Iris pigment epithelial cell (primary cell): ENCODE measurements at places on chromosomes 5 and 9.

GRCh38 chr5:83321483-83322055 lies 150.0 kb upstream of the VCAN start:
- peak; percentile 55 for DNase-seq

DNA sequence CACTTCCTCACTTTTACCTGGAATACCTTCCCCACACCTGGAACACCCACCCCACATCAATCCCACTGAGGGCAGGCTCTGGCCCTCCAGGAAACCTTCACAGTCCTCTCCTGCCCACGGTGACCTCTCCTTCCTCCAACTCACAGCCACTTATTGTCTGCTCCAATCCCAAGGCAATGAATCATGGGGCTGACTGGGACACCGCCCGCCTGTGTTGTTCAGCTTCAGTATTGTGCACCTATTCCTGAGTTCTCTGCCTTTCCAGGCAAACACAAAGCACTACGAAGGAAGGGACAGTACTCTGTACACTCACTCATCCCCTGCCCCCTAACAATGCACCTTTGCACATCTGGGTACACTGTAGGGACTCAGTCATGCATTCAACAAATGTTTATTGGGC lies 7.3 kb downstream of the PCDH1 start:
- peak; percentile 16 for DNase-seq

DNA sequence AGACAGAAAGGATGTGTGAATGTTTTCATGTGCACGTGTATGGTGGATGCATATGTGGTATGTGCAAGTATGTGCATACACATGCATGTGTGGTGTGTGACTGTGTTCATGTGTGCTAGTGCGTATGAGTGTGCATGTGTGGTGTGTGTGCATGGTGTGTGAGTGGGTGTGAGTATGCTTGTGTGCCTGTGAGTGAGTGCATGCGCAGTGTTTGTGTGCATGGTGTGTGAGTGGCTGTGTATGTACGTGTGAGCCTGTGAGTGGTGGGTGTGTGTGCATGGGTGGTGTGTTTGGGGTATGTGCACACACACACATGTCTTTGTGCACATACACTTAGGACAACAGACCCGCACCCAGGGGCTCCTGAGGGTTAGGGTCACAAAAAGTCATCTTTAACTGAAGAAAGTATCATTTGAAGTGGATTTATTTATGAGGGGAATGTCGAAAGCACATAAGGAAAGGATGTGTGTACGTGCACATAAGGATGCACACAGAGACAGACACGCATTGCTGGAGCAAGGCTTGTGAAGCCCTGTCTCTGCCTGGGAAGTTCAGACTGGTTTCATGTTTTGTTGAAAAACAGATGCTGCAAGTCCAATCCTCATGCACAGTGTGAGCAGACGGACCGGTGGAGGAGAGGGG lies 237.0 kb downstream of the SYK start:
- no peak for DNase-seq

DNA sequence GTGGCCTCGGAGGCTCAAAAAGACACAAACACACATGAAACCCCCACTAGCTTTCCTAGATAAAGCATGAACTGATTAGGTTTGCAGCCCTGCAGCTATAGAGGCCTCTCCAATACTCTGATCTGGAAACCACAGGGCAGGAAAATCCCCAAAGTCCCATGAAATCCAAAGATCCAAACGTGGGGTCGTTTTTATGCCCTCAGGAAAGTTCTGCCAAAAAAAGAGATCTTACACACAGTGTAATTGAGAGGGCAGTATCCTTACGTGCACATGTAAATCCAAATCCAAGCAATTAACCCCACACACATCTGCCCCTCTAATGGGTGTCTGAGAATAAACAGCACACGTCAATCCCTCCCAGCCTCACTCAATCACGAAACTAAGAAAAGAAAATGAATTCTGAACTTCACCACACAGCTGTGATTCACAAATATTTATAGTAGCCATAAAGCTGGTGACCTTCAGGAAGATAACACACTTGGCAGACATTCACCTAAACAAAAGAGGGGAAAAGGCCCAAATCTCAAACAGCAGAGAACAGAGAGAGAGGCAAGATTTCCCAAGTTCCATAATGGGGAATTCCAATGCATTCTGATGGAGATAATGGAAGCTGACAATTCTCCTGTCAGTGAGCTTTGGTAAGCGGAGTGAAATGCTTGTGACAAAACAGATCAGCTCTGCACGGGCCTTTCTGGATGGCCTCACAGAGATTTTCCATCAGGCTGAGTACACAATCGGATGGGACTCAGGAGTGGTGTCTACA lies 114.2 kb downstream of the SEMA5A start:
- DNase-seq: peak; percentile 37

- DNase-seq: no peak
Measured at GRCh38 chr5:119031011-119031886, 39.6 kb upstream of the DMXL1 start.

DNA sequence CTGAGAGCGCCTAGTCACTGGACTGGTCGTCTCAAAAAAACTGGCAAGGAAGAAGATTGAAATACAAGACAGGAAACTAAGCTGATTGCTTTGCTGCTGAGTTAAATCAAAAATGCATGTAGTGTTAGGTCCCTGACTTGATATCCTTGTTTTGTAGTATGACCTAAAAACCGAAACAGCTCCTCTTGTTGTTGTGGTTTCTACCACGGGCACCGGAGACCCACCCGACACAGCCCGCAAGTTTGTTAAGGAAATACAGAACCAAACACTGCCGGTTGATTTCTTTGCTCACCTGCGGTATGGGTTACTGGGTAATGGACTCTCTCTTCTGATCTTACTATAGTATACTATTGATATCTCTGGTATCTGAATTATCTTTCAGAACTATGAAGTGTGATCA lies 4.3 kb downstream of the MTRR start:
- no peak for DNase-seq

GRCh38 chr9:127979333-127980059 lies 1.3 kb downstream of the EEIG1 start:
- peak; percentile 36 for DNase-seq

DNA sequence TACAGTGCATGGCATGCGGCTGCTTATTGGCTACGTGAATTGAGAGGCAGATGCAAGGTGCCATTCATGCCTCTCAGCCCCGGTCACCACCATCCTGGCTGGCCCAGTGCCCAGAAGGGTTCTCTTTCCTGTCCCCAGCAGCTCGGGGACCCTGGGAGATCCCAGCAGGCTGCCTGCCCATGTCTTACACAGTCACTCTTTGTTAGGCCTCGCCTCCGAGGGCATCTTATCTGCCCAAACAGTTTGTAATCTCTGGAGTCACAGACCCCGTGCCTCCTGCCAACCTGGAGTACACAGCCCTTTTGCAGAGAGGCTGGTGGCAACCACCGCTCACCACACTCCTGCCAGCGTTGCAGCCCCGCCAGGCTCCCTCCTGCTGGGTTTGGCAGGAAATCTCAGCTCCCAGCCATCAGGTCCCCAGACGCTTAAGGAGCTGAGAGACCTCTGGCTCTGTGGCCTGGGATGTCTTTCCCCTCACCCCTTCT lies 7.0 kb upstream of the AK1 start:
- no peak for DNase-seq

DNA sequence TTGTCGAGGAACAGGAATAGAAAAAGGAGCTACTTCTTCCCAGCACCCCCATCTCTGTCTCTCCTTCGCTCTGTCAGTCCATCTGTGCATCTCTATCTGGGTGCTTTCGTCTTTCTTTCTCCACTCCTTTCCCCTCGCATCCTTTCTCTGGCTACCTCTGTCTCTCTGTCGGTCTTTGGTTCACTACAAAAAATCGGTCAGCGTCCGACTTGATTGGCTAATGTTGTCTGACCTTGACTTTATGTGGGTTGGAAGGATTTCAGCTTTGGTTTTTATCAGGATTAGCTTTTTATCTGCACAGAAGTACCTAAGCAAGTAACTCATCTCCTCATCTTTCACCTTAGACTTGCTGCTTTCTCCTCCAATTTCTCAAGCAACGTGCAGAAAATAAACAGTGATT lies 575.2 kb upstream of the ZNF462 start:
- DNase-seq: no peak

DNA sequence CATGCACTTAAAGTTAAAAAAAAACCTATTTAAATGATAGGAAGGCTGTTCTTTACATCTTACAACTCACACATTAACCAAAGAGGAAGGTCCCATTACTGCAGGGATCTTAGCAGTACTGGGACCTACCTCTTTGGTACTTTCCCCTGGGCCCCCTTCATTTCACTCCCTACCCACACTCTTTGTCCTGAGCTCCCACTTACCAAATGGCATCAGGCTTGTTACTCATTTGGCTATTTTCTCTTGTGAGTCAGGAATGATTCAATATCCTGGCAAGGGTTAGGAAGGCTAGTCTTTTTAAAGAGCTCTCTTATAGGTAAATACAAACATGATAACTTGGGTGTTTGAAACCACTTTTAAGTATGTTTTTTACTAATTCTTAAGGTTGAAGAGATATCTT lies 117.4 kb upstream of the ELL2 start:
- DNase-seq: peak; percentile 95

GRCh38 chr9:137694962-137695875 lies 76.4 kb downstream of the EHMT1 start:
- DNase-seq: no peak

- DNase-seq: no peak
Measured at GRCh38 chr9:89718651-89719050, 113.8 kb downstream of the GADD45G start.

DNA sequence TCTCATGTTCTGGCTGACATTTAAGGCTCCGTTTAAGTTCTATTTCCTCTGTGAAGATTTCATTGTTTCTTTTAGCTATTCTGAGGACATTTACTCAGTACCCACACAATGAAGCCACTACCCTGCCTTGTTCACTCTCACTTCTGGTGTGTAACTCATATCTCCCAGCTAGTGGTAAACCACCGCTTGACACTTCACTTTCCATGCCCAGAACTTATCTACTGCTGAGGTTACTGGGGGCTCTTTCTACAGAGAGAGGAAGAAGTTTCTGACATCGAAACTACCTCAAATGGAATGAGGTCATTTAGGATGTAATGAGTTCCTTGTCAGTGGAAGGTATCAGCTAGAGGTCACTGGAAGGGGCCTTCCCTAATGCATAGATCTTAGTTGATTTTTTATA lies 501.5 kb downstream of the DMAC1 start:
- DNase-seq: no peak

DNA sequence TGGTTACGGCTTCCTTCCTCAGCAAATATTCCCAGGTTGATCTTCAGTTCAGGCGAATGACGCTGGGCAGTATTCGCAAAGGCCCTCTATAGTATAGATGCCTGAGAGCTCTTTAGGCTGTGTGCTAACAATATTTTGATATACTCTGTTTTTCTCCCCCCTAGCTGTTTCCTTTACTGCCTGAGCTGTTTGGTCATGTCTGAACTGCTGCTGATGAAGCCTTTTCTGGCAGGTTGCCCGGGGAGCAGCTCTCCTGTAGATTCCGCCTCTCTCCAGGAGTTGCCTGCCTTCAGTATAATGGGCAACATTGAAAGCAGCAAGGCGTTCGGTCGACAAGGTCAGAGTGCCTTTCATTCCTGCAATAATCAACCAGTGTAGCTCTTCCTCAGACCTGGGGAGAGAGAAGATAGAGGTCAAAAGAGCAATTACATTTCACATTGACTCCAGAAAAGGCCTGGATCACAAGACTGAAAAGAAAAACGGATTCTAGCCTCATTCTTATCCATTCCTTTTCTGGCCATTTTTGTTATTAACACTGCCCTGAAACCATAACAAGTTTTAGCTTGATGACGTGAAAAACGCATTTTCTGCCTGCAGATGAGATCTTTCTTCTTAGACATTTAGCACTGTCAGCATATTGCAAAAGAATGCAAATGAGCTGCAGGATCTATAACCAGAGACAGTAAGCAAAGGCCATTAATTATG lies 60.1 kb upstream of the ZNF608 start:
- peak; percentile 94 for DNase-seq

DNA sequence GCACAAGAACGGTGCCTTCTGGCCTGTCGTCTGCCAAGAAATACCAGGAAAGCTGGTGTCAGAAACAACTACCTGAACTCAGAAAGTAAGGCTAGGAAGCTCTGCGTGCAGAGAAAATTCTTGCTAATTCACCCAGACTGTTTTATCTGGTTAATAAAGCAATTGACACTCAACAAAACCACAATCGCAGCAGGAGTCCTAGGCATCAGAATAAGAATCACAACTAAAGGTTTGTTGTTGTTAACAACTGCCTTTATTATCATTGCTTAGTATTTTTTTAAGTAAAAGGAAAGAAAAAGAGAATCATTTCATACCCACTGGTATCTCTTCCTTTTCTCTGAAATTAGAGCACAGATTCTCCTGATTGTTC lies 3.9 kb upstream of the ISL1 start:
- no peak for DNase-seq

GRCh38 chr5:10734037-10734709 lies 26.9 kb downstream of the DAP start:
- DNase-seq: no peak

DNA sequence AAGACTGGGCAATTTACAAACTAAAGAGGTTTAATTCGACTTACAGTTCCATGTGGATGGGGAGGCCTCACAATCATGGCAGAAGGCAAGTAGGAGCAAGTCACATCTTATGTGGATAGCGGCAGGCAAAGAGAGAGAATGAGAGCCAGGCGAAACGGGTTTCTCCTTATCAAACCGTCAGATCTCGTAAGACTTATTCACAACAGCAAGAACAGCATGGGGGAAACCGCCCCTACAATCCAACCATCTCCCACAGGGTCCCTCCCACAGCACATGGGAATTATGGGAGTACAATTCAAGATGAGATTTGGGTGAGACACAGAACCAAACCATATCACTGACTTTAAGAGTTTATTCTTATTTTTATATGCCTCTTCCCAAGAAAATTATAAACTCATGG lies 60.3 kb downstream of the RFK start:
- DNase-seq: no peak

DNA sequence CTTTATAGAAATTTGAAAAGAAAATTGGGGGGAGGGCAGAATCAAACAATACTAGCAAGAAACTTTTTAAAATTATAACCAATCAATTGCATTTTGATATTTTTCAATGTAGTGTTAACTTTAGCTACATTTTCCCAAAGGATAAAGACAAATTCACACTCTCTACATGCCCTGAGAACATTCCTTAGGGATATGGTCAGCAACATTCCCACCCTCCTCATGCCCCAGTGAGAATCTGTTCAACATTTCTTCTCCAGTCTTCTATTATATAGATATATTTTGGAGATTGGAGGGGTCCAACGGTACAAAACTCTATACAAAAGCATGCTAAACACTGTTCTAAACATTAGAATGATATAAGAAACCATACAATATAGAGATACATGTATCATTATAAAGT lies 11.6 kb upstream of the PRR16 start:
- DNase-seq: no peak

GRCh38 chr9:110298043-110298605 lies 39.5 kb downstream of the TXNDC8 start:
- DNase-seq: no peak

- DNase-seq: no peak
Measured at GRCh38 chr5:107389775-107390148, 281.0 kb downstream of the EFNA5 start.

- DNase-seq: no peak
Measured at GRCh38 chr9:69076550-69076949, 41.0 kb downstream of the FXN start.

DNA sequence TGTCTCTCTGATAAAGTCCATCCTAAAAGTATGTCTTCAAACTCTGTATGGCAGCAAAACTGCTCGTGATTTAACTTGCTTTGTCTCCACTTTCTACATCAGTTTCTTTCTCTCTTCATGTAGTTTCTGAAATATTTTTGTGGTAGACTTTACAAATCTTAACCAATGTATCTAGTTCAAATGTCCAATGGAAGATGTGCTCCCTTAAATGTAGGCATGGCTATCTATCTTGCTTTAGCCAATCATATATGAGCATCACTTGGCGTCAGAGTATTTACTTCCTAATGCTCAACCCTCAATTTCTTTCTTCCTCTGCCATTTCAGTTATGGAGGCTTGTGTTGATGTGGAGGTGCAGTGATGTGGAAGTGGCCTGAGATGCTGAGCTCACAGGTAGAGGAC lies 206.1 kb upstream of the ZNF608 start:
- no peak for DNase-seq
